NCI-H460 (cell line): ENCODE measurements at places on chromosomes 5 and 9. TPM values are rescaled to one million over a fixed set of nuclear protein-coding genes. Genes with fewer than 3 reads are reported as not detected.

AUH gene
- 16.0 and 19.9 TPM in 2 replicates for total RNA-seq

TXNDC8 gene
- total RNA-seq = not detected in 2 replicates

SLU7 gene
- 39.9 and 55.6 TPM in 2 replicates for total RNA-seq

BRINP1 gene
- 0.30 TPM in 1 of 2 replicates, not detected in the other for total RNA-seq

TAF11L8 gene
- total RNA-seq = not detected in 2 replicates

PCDHB4 gene
- not detected in 2 replicates for total RNA-seq

CCDC171 gene
- total RNA-seq = 1.9 and 2.6 TPM in 2 replicates

PAEP gene
- total RNA-seq = 2.9 and 3.7 TPM in 2 replicates

CARTPT gene
- not detected in 2 replicates for total RNA-seq

CNTLN gene
- total RNA-seq = 5.8 and 6.4 TPM in 2 replicates

SLC1A3 gene
- 5.0 and 8.5 TPM in 2 replicates for total RNA-seq

ADAMTS13 gene
- 0.40 and 1.1 TPM in 2 replicates for total RNA-seq

TTF1 gene
- 9.9 and 15.7 TPM in 2 replicates for total RNA-seq

ALDH7A1 gene
- total RNA-seq = 21.2 and 27.2 TPM in 2 replicates
